Type B pancreatic cell (in vitro differentiated cells): ENCODE measurements at places on chromosomes 2 and 18.

GRCh38 chr2:3780477-3781402, 77.4 kb downstream of the DCDC2C start:
- DNase-seq: no peak

GRCh38 chr2:40741532-40741931, 289.6 kb upstream of the SLC8A1 start:
- DNase-seq: no peak

- DNase-seq: no peak
These were observed 27.6 kb upstream of the STAT1 start for GRCh38 chr2:191041418-191042161.

DNA sequence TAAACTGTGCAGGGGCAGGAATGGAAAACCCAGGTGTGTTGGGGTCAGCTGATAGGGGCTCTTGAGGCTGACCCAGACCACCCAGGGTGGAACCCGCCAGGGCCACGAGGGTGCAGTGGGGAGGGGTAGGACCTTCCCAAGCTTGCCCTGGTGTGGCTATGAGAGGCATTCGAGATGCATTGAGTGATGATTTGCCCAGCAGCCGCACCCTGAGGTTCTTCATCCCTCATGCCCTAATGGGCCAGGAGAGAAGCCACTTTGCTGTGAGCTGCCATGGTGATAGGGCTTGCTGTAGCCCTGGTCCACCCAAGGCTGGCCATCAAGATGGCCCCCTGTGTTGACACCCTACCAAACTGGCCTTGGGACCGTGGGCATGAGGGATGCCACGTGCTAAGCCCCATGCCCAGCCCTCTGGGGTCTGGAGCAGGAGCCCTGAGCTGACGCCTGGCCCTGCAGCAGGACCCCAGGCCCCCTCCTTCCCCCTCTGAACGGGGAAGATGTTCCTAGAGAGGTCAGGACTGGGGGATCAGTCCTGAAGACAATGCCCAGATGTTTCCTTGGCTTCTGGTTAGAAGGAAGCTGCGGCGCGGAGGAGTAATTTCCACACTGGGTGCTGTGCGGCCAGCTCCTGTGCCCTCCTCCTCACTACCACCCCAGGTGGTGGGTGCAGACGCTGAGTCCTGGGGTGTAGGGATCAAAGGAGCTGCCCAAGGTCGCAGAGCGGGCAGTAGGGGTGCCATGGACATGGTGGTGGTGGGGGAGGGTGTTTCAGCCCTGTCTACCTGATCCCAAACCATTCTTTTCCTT, 122.5 kb upstream of the HDAC4 start:
- no peak for DNase-seq

GRCh38 chr2:17541531-17541950, 1.0 kb downstream of the VSNL1 start:
- no peak for DNase-seq

DNA sequence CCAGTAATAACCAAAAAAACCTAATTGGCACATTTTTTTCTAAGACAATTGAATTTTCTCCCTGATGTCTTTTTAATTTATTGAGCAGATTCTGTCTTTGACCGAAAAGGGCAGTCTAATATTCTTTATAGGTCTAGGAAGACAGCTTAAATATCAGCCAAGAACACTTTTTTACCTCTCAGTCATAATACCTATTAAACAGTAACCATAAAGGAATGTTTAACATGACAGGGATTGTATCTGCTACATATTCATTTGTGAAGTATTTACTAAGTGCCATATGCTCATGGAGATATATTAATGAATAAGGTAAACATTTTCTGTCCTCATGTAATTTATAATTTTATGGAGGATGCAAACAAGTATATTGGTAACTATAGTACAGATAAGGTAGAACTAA, 3.1 kb upstream of the HTR2B start:
- DNase-seq: no peak

DNA sequence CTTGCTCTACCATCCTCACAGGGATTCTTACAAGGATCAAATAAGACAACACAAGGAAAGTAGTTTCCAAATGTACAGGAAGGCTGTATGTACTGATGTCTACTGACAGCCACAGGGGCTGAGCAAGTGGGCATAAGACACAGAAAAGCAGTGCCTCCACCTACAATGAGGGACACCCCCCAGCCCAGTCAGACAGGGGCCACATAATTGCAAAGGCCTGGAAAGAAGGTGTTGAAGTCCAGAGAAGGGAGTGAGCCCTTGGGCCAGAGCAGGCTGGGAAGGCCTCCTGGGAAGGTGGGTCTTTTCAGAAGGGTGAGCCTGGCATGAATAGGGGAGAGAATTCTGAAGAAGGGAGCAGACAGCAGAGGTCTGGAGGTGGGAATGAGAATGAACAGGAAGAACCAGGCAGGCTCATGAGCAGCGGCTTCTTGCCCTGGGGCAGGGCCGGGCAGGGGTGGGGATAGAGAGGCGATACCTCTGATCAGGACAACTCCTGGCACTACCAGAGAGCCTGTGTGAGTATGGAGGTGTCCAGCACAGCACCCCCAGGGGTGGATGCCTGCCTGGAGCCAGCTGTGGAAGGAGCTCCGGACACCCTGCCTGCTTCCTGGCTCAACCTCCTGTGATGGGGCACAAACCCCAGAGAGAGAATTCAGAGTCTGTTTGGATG, 30.1 kb downstream of the HS1BP3 start:
- DNase-seq: no peak

GRCh38 chr2:125925891-125926546, 729.9 kb upstream of the GYPC start:
- no peak for DNase-seq

GRCh38 chr2:190579915-190580846, 45.7 kb upstream of the NEMP2 start:
- no peak for DNase-seq

- no peak for DNase-seq
These were observed 652.0 kb downstream of the DCC start for GRCh38 chr18:52992041-52992440.

DNA sequence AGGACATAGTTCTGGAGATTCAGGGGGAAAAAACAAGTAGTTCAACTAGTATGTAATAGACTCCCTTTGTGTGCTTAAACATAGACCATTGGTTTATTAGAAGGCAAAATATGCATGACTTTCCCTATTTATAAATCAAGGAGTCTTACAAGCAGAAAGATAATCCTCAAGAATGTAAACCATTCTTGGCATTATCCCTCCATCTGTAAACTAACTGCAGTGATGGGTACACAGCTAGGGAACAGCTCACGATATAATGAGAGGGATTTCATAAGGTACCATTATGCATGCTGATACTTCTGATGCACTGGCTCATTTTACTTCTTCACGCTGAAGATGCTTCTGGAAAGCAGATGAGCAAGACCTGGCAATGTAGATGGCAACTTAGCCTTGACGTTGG, 878 bp downstream of the FBXO15 start:
- DNase-seq: no peak

- DNase-seq: no peak
These were observed 16.4 kb upstream of the FBLN7 start for GRCh38 chr2:112121682-112122254.

GRCh38 chr2:14501061-14501460, 131.5 kb upstream of the LRATD1 start:
- DNase-seq: no peak
